Activated CD8-positive, alpha-beta memory T cell treated with anti-CD3 and anti-CD28 coated beads for 24 hours (primary cell): ENCODE measurements at places on chromosomes 4 and X.

DNA sequence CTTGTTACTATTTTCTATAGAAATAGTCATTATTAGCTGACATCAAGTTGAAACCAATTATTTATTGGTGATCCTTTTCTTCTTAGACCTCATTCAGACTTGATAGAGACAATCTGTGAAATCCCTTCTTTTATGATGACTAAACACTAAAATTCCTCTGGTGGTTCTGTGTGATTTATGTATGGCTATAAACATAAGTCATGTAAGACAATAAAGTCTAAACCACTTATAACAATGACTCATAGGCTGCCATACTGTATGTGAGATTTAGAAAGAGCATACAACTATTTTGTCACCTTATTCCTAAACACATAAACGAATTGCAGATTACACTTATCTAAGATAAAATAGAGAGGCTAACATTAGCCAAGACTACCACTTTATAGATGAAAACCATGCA is 101.1 kb upstream of the PRR32 start:
- no peak for DNase-seq

GRCh38 chrX:121010218-121010617 is 24.7 kb upstream of the CT47A1 start:
- DNase-seq: no peak

DNA sequence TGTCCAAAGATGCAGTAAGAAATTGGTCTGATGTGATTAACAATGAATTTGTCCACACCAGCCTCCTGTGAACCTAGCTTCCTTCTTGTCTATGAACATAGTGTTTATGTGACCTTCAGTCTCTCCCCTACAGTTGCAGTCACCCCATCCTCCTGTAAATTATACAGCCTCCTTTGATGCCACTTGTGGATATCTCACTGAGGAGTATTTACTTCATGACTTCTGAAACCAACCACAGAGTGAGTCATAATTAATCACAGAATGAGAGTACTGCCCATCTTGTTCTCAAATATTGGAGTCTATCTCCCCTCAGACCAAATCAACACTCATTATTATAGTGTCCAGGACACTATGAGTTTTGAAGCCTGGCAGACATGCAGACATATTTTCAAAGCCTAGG is 27.3 kb upstream of the XAGE2 start:
- DNase-seq: no peak

DNA sequence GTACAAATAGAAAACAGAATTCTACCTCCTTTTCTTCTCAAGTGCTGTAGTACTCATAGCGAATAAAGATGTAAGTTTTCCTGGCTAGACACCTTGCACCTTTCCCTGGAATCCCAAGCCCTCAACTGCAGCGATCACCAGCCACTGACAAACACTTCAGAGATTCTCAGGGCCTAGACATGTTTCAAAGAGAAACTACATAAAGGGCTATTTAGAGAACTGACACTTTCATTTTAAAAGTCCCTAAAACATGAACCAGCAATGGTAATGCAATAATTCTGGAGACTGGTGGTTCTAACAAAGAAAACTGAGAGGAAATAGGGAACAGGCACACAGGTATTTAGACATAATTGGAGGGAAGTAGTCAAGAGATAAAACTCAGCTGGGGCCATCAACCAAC is 35.7 kb downstream of the FANCB start:
- DNase-seq: no peak

GRCh38 chr4:184396570-184397515 is 77.5 kb downstream of the IRF2 start:
- DNase-seq: no peak

GRCh38 chr4:6607368-6608055 is 32.5 kb downstream of the MAN2B2 start:
- DNase-seq: no peak

DNA sequence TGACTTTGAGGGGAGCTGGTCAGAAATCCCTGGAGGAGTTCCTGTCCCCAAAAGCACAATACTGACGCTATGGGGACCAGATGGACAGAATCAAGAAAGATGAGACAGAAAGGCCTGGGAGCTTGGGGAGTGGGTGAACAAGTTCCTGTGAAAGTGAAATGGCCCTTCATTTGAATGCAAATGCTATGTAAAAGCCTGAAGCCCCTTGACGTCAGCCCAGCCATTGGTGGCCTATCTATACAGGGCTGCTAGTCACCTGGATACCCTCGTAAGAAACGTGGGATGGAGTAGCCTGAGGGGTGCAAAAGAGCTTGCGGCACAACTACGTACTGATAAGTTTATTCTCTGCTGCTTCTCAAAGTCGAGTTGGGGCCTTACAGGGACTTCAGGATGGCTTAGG is at the start of gene CDX4:
CDX4 (plus strand) TSS at position 223 of the 400 bp plus-strand sequence. CDS start 201 bp downstream, outside the sequence.
- no peak for DNase-seq

- no peak for DNase-seq
Observed at GRCh38 chr4:102696758-102697157, 64.0 kb downstream of the MANBA start.

GRCh38 chr4:147840838-147841738 is 109.2 kb downstream of the ARHGAP10 start:
- no peak for DNase-seq

GRCh38 chrX:34658326-34658725 is 1.2 kb upstream of the TMEM47 start:
- no peak for DNase-seq

- DNase-seq: no peak
Observed at GRCh38 chr4:101813604-101814003, 23.1 kb downstream of the BANK1 start.

GRCh38 chr4:121863799-121864198 is 6.5 kb downstream of the BBS7 start:
- no peak for DNase-seq

GRCh38 chr4:112038861-112039260 is 106.4 kb upstream of the FAM241A start:
- no peak for DNase-seq
